ENCODE measurements at places on chromosomes 6 and 20.

- no peak for DNase-seq
Measured at GRCh38 chr6:9948678-9949077, 466.2 kb downstream of the TFAP2A start.

DNA sequence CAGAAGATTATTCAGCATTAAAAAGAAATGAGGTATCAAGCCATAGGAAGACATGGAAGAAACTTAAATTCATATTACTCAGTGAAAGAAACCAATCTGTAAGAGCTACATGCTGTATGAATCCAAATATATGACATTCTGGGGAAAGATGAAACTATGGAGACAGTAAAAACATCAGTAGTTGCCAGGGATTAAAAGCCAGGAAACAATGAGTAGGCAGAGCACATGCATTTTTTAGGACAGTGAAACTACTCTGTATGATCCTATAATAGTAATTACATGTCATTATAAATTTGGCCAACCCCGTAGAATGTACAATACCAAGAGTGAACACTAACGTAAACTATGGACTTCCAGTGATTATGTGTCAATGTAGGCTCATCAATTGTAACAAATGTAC is 92.8 kb upstream of the RNF217 start:
- no peak for DNase-seq

- DNase-seq: no peak
Measured at GRCh38 chr6:169763881-169764280, 12.5 kb downstream of the ERMARD start.

GRCh38 chr6:128914051-128914450 is 31.1 kb downstream of the LAMA2 start:
- no peak for DNase-seq

GRCh38 chr20:9319687-9320384 is 194.6 kb upstream of the LAMP5 start:
- no peak for DNase-seq

GRCh38 chr20:2806351-2806701 is 5.9 kb upstream of the CPXM1 start:
- DNase-seq: no peak

All from H1 (cell line).